ENCODE measurements at places on chromosomes 2 and 18. TPM values are rescaled to one million over a fixed set of nuclear protein-coding genes. Genes with fewer than 3 reads are reported as not detected.

DNA sequence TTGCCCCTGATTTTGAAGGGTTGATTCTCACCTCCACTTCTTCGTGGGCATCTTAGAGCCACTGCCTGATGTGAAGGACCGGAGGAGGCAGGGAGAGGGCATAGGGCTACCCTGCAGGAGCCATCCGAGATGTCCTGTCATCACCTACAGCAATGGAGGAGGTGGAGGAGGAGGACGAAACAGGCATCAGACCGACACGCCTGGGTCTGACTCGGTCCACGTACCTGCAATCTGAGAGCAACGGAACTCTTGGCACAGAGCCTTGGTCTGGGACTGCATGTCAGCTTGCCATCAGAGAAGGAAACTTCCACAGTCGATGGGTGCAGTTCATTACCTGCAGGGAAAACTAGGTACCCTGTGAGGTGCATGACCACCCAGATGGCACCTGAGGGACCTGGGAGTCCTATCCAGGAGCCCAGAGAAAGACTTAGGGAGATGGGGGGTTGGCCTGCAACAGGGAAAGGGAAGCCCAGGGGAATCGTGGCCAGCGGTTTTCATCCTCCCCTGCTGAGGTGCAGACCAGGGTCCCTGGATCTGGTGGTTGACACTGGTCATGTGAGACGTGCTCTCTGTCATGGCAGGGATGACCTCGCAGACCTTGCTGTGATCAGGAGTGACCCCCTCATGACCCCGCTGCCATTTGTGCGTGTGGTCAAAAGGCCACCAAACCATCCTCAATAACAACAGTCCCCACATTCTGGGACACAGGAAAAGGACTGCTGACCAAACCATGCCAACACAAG, 190.8 kb downstream of the SEPTIN10 start:
- no peak overlapping the region for H3K4me3 ChIP-seq
- H3K27ac ChIP-seq: no peak overlapping the region
- peaks cover 2% of the 10 kb centered on the region for H3K36me3 ChIP-seq
- no peak for DNase-seq
- no peaks in the 10 kb centered on the region for H3K4me1 ChIP-seq

DNA sequence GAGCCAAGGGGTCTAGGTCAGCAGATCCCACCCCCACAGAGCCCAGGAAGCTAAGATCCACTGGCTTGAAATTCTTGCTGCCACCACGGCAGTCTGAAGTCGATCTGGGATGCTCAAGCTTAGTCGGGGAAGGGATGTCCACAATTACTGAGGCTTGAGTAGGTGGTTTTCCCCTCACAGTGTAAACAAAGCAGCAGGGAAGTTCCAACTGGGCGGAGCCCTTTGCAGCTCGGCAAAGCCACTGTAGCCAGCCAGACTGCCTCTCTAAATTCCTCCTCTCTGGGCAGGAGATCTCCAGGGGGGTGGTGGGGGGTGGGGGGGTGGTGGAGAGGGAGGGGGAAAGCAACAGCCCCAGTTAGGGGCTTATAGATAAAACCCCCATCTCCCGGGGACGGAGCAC, 419.5 kb downstream of the NUP35 start:
- no peaks in the 10 kb centered on the region for H3K36me3 ChIP-seq
- H3K4me1 ChIP-seq: no peaks in the 10 kb centered on the region

The SCN3A gene
- 0.12 TPM for total RNA-seq

The XIRP2 gene
- total RNA-seq: not detected

The GDF7 gene
- total RNA-seq: not detected

All from activated naive CD4-positive, alpha-beta T cell treated with anti-CD3 and anti-CD28 coated beads for 36 hours (primary cell).